ENCODE measurements at places on chromosomes 11 and 22.

- DNase-seq, result no peak
Measured at GRCh38 chr11:84543367-84544159, 1083.6 kb downstream of the DLG2 start.

DNA sequence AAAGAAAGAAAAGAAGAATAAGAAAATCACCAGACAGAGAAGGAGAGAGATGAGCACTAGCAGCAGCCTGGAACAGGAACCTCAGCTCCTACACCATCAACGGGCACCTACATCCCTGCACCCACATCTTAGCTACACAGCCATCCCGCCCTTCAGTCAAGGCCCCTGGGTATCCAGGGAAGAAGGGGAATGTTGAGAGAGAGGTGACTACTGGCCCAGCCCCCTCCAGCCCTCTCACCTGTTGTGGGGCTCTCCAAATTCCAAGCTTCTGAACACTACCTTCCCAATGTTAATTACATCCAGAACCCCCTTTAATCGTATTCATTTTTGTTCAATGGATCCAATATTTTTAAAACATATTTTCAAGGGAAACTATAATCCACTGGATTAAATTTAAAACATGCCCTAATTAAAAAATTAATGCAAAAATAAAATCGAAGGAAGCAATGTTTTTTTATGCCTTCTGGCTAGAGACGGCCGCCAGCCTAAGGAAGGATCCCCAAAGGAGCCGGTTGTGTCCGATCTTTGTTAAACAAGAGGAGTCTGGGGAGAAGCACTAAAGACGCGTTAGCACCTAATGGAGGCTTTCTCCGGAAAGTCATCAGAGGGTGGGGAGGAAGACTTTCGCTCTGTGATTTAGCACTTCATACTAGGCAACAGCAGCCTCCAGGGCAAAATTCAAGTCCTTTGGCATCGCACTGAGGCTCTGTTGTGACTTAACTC lies 9.5 kb downstream of the TPST2 start:
- no peak for DNase-seq

DNA sequence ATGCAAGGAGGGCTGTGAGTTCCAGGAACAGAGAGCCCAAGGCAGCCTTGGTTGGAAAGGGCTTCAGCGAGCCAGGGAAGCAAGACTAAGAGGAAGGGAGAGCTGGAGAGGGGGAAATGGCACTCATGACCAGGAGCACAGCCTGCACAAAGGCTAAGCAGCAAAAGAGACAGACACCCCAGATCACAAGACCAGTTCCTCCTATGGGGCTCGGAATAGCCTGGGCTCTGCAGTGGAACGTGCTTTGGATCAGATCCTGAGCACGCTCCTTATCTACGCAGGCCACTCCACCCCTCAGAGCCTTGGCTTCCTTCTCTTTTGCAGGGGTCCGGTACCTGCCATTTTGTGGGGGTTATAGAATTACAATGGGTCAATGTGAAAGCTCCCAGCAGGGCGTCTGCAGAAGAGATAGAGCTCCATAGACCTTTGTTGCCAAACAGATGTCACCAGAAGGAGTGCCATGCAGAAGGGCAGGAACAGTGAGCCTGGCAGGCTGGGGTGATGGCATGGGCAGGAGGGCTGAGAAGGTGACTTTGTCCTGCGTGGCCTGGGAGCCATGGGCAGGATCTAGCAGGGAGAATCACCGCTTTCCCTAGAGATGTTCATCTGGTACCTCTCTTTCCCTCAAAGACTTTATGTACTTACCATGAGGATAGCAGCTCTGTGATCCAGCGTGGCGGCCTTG lies 33.8 kb downstream of the ZC3H7B start:
- DNase-seq, result no peak

DNA sequence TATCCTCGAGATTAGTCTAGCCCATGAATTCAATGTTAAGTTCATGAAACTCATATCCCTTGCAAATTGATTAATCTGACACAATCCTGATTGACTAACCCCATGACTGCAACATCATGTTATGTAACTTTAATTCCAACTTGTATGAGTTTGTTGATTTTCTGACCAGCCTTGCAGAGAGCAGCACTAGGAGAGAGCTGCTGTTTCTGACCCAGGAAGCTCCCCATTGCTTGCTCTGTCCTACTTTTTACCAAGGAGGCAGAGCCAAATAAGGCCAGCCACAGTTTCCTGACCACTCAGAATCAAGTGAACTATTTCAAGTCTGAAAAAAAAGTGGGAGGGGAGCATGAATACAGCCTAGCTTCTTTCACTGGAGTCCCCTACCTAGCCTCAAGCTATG lies 13.2 kb downstream of the MPZL3 start:
- no peak for DNase-seq

GRCh38 chr11:60389279-60389910 lies 6.9 kb upstream of the MS4A14 start:
- DNase-seq, result no peak

- DNase-seq, result no peak
Measured at GRCh38 chr11:45906965-45907611, at the start of gene FREY1. Gene FREY1, minus strand, starts transcription at chr11:45907271. Its CDS starts 26 bp downstream, at chr11:45907245.

DNA sequence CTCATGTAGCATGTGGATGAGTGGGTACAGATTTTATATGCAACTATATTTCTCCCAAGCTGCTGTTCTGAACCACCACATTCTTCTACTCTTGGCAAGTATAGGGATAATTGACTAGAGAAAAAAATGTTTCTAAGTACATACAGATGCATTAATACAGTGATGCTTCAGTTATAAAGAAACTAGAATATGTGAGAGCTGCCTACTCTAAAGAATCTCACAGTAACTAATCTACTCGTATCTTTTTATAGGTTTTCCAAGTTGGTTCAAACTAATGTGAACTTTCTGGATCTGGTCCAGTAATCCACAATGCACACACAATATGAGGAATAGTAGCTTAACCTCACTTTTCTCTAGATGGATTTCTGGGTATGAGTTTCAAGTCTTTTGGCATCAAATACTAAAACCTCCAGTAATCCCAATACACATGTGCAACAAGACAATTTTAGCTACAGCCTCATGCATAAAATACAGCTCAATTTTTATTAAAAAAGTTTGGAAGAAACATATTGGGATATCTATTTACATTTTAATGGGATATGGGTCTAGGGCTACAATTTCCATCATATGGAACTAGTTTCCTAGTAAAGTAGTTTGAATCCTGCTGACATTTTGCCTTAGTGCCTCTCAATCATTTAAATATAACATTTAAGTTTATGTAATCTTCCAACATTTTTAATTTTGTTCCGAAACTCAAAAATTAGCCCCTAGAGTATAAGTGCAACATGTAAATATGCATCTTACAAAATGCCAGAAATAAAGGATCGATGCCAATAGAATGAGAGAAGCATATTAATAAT lies 2209.7 kb downstream of the LRRC4C start:
- DNase-seq, result no peak

- DNase-seq, result no peak
Measured at GRCh38 chr11:75023446-75024067, 34.8 kb downstream of the NEU3 start.

DNA sequence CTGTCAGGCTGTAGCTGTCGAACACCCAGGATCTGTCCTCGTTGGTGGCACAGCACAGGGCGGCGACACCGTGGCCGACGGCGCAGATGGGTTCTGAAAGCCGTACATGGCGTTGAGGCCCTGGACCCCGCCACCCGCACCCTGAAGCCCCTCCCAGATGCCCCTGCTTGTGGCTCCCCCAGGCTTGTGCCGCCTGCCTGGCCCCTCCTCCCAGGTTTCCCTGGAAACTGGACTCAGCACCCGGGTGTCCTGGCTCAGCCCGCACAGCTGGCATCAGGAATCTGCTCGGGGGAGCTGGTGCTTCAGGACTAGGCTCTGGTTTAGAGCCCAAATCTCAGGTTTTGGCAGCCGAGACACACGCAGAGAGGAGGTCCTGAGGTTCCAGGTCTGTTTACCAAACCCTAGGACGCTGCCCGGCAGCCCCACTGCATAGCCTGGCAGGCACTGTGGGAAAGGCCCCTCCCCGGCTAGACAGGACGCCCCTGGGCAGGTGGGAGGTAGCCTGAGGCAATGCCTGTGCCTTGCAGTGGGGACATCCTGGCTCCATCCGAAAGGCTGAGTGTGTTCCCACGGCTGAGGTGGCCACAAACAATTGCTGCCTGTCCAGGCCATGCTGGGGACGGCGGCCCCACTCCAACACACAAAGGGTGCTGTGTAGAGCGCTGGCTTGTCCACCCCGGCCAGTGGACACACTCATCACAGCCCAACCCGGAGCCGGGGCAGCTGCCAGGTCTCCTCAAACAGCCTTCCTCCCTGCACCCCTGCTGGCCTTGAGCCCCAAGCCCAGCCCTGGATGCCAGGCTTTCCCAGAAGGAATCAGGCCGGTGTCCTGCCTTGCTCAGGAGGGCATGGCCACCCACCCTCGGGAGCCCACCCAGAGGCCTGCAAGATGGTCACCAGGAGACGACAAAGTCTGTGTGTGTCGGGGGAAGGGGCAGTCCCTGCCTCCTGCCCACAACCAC lies 4.6 kb downstream of the GATD1 start:
- no peak for DNase-seq

DNA sequence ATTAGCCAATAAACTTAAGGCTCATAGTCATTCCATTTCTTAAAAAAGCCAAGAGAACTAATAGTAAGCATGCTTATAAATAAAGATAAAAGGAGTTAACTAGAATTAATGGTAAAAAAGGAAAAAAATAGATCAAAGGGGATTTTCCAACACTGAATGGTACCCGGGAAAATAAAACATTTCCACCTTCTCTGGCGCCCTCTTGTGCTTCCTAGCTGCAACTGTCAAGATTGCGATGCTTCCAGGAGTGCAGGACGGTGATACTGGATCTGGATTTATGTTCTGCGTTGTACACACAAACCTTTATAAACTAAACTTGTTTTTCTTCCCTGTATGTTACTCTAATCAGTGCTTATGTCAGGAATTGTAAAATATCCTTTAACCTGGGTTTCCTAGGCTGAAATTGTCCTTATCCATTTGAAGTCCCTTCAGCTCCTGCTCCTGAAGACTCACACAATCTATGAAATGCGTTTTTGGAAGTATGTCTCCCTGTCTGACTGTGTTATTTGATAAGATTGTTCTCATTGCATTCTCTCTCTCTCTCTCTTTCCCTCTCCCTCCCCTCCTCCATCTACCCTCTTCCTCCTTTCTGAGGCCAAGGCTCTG lies 9.6 kb upstream of the HTATIP2 start:
- no peak for DNase-seq

- no peak for DNase-seq
Measured at GRCh38 chr11:113385749-113386148, 1.8 kb upstream of the ANKK1 start.

DNA sequence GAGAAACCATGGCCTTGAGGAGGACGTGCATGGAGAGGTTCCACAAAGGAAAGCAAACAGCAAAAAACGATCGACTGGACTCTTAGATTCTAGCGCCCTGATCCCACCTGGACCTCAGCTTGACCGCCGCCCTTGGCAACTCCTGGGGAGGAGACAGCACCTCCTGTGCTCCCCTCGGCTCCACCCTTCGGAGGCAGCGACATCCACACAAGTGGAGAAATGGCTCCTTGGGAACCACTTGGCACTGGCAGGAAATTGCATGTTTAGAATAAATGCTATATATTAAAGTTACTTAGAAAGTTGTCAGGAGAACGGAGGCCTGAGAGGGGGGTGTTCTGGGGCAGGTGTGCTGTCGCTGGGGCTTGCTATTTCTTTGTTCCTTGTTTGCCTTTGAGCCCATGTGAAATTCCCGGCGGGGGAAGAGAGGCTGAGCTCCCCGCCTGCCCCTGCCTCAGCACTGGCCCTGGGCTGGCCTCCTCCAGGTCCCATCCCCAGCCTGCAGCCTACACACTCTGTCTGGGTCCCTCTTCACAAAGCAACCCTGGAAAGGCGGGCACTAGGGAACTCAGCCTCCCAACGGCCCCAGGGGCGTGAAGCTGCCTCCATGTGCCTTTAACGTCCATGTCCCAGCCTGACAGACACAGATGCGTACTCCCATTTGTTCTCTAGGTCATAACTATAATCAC lies 395.3 kb downstream of the BRD1 start:
- DNase-seq, result no peak

DNA sequence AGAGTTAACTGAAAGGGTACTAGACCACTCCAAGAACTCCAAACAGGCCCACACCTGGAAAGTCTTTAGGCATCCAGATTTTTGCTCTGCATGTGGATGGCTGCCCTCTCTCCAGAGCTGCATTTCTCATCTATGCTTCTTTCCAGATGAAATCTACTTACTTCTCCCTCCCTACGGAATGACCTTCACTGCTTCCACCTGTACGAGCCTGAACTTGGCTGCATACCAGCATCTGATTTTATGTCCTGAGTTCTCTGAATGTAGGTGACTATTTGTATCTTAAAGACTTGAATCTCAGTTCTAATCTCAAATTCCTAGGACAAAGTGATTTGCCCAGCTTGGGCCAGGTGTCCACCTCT lies 13.3 kb downstream of the CELF1 start:
- DNase-seq, result no peak

- no peak for DNase-seq
Measured at GRCh38 chr11:75949023-75949672, 134.1 kb downstream of the UVRAG start.

- DNase-seq, result no peak
Measured at GRCh38 chr11:63532799-63533475, 3.7 kb upstream of the PLAAT4 start.

DNA sequence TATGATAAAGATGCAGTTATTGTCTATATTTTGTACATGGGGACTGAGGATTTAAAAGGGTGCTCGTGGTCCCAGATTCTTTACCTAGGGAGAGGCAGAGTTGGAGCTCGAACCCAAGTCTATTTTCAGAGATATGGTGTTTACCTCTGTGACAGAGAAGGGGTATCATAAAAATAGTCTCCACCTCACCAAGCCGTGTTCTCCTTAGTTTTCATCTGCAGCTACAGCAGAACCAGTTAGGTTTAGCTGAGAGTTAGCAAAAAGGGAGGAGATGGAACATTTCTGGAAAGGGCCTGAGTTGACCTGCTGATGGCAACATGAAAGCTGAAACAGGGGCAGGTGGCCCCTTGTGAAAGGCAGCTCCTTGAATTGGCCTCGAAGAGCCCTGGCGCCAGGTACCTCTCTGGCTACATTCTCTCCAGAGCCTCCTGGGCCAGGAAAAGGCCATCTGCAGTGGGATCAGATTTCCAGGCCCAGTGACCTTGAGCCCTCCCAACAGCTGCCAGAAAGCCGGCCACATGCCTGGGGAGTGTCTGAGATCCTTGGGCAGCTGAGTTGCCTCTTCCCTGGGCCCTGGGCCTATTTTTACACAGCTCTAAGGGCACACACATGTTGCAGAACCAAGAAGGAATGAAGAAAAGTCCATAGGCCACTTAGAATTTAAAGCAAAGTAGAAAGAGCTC lies 136.6 kb downstream of the NAV2 start:
- no peak for DNase-seq

All from GM12892 (cell line).